SW 1271 (cell line): ENCODE measurements at places on chromosomes 1 and 21.

DNA sequence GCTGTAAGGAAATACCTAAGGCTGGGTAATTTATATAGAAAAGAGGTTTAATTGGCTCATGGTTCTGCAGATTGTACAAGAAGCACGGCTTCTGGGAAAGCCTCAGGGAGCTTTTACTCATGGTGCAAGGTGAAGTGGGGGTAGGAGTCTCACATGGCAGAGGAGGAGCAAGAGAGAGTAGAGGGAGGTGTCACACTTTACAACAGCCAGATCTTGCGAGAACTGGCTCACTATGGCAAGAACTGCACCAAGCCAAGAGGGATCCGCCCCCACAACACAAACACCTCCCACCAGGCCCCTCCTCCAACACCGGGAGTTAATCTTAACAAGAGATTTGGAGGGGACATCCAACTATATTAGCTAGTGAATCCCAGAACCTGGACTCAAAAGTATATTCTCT, 135.4 kb upstream of the SOD1 start:
- no peak for DNase-seq

GRCh38 chr1:152013664-152014237, 20.1 kb upstream of the S100A10 start:
- peak; percentile 30 for DNase-seq

- no peak for DNase-seq
Observed at GRCh38 chr1:100580446-100580845, 42.5 kb downstream of the GPR88 start.

DNA sequence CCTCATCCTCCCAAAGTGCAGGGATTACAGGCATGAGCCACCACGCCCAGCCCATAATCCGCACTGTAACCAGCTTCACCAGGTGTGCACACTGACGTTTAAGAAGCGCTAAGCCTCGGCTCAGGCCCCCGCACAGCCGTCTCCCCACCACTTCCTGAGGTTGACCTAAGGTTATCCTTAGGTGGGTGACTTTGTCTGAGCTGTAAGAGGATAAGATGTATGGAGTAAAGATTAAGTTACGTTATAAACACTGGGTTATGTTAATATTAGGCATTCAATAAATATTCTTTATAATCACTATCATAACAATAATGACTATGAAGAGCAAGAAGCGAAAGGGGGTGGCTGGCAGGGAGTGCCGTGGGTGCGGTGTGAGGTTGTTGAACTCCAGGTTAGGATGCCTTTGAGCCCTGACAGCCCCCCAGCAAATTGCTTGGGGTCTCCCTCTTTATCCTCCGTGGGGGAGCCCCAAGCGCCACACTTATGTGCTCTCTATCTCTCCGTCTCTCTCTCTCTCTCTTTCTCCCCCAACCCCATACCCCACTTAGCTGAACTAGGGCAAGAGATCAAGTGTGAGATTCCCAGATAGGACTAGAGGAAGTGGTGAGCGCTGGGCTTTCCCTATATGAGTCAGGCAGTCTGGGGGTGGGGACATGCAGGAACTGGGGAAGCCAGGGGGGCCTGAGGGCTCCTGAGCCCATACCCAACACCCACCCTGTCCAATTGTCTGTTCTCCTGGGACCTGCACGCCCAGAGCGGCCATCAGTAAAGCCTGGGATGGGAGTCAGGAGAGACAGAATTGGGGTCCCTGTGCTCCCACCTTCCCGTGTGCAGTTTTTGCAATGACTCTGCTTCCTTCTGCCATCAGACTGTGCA, 7.6 kb downstream of the EFHD2 start:
- DNase-seq: peak; percentile 15

DNA sequence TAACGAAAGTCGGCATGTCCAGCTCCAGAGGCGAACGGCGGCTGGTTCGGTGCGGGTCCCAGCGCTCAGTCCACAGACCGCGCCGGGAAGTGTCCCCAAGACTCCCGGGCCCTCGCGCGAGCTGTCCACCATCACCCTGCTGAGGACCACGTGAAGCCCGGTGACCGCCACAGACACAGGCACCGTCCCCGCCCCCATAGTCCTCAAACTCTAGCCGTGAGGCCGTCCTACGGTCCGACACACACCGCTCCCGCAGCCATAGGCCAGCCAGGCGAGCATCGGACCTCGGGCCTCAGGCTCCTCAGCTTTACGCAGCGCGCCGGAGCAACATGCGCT, 535 bp downstream of the SETD4 start:
- no peak for DNase-seq

DNA sequence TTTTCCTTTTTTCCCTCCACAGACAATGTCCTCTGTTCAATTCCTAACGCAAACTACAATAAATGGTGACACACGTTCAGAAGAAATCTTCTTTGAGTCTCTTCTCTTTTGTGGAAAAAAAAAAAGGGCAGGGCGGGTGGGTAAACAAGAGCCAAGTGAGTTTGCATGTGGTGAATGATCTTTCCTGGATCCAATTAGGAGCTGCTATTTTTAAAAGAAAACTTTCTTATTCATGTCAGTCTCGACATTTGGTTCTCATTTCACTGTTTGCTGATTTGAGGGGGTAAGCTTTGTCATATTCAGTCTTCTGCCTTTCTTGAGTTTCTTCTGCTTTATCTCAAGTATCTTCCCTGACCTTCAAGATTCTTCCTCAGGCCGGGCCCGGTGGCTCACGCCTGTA, 29.2 kb upstream of the KIF1B start:
- no peak for DNase-seq

GRCh38 chr1:24321126-24321525, 2.0 kb downstream of the GRHL3 start:
- DNase-seq: no peak

GRCh38 chr1:87330885-87331364, 2.2 kb downstream of the LMO4 start:
- DNase-seq: peak; percentile 20

DNA sequence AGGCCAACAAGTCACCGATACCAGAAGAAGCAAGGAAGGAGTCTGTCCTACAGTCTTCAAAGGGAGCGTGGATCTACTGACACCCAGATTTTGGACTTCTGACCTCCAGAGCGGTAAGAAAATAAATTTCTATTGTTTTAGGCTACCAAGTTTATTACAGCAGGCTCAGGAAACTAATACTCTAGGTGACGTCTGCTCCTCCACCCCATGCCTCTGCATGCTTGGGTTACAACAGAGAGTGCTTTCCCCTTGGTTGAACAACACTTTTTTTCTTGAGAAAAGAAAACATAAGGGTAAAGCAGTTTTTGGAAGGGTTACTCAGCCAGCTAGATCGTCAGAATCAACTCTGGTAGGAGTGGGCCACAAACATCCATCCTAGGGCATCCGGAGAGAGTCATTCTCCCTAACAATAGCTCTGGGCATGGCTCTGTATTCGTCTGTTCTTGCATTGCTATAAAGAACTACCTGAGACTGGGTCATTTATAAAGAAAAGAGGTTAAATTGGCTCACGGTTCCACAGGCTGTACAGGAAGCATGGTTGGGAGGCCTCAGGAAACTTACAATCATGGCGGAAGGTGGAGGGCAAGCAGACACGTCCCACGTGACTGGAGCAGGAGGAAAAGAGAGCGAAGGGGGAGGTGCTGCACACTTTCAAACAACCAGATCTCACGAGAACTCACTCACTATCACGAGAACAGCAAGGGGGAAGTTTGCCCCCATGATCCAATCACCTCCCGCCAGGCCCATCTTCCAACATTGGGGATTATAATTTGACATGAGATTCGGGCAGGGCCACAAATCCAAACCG, 22.2 kb upstream of the DNAJC11 start:
- no peak for DNase-seq

GRCh38 chr1:56432166-56432971, 147.0 kb downstream of the PLPP3 start:
- no peak for DNase-seq

DNA sequence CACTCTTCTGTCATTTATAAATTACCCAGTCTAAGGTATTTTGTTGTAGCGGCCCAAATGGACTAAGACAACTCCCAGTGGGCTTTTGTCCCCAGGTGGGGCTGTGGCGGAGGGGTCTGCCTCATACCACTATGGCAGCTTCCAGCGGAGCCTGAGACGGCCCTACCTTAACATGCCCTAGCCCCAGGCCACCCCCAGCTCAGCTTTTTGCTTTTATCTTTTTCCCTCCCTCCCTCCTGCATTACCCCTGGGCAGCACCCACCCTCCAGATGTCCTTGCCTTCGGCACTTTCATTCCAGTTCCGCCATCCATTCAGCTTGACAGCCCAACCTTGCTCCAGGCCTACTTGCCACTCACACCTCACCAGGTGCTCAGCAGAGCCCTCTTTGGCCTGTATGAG, 307.3 kb downstream of the PTPRU start:
- DNase-seq: no peak

DNA sequence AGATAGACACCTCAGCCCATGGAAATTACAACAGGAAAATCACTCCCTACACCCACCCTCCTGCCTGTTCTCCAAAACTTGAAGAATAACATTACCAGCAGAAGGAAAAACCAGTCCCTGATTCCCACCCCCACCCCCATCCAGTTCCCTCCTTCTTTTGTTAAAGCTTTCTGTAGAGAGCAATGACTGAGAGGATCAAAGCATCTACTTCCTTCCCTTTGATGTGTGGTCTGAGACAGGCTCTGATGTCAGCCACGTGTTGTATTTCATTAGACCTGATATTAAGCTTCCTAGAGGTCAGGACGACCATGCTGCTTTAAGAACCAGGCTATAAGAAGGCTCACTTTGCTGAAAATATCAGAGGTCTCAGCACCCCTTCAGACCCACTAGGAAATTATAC, 73.9 kb upstream of the HAO2 start:
- DNase-seq: no peak
